Neuronal stem cell (in vitro differentiated cells): ENCODE measurements at places on chromosomes 16 and 17.

GRCh38 chr16:86243571-86244154 lies 266.7 kb upstream of the FOXF1 start:
- peaks cover 7% of the 10 kb centered on the region for H3K4me1 ChIP-seq
- H3K4me3 ChIP-seq = no peak overlapping the region
- no peaks in the 10 kb centered on the region for H3K36me3 ChIP-seq
- H3K27me3 ChIP-seq = no peaks in the 10 kb centered on the region

GRCh38 chr17:77281122-77281903 lies 140.5 kb downstream of the SEC14L1 start:
- H3K4me3 ChIP-seq = peak overlapping the region; percentile 86
- peak; percentile 60 for DNase-seq
- H3K27me3 ChIP-seq = peaks cover 4% of the 10 kb centered on the region
- no peaks in the 10 kb centered on the region for H3K36me3 ChIP-seq
- no peak overlapping the region for H3K27ac ChIP-seq

- no peak overlapping the region for H3K27ac ChIP-seq
- no peaks in the 10 kb centered on the region for H3K27me3 ChIP-seq
- no peak for DNase-seq
- no peak overlapping the region for H3K4me3 ChIP-seq
Observed at GRCh38 chr16:70689035-70689969, 3.4 kb upstream of the MTSS2 start.

GRCh38 chr16:66844009-66844341 lies 239 bp upstream of the CA7 start:
- no peak overlapping the region for H3K27ac ChIP-seq
- peak overlapping the region; percentile 82 for H3K4me3 ChIP-seq
- H3K36me3 ChIP-seq = no peaks in the 10 kb centered on the region
- DNase-seq = no peak

DNA sequence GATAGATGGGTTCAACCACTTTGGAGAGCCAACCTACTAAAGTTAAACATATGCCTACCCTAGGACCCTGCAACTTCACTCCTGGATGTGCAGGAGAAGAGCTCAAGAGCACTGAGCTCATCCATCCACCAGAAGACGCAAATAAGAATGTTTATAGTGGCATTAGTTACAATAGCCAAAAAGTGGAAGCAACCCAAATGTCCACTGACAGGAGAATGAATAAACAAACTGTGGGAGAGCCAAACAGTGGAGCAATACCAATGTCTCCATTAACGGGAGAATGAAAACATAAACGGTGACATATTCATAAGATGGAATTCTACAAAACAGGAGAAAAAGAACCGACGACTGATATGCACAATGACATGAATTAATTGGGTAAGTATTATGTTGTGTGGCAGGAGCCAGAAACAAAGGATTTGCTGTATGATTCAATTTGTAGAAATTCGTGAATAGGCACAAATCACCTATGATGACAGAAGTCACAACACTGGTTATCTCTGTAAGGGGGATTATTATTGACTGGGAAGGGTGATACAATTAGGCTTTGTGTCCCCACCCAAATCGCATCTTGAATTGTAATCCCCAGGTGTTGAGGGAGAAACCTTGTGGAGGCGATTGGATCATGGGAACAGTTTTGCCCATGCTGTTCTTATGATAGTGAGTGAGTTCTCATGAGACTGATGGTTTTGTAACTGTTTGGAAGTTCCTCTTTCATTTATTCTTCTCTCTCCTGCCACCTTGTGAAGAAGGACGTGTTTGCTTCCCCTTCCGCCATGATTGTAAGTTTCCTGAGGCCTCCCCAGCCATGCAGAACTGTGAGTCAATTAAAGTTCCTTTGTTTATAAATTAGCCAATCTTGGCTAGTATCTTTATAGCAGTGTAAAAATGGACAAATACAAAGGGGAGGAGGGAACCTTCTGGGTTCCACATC lies 57.9 kb upstream of the PLCG2 start:
- no peaks in the 10 kb centered on the region for H3K36me3 ChIP-seq
- H3K4me1 ChIP-seq = no peaks in the 10 kb centered on the region
- no peak for DNase-seq
- H3K27ac ChIP-seq = no peak overlapping the region

- H3K4me1 ChIP-seq = no peaks in the 10 kb centered on the region
- H3K4me3 ChIP-seq = no peak overlapping the region
- no peak overlapping the region for H3K27ac ChIP-seq
- peaks cover 27% of the 10 kb centered on the region for H3K36me3 ChIP-seq
- DNase-seq = no peak
Observed at GRCh38 chr16:30112197-30113030, 923 bp downstream of the GDPD3 start.
